Hematopoietic multipotent progenitor cell treated with erythropoietin and hydrocortisone succinate and interleukin-3 and kit ligand, for 6 days (in vitro differentiated cells): ENCODE measurements at places on chromosomes 3 and 15.

DNA sequence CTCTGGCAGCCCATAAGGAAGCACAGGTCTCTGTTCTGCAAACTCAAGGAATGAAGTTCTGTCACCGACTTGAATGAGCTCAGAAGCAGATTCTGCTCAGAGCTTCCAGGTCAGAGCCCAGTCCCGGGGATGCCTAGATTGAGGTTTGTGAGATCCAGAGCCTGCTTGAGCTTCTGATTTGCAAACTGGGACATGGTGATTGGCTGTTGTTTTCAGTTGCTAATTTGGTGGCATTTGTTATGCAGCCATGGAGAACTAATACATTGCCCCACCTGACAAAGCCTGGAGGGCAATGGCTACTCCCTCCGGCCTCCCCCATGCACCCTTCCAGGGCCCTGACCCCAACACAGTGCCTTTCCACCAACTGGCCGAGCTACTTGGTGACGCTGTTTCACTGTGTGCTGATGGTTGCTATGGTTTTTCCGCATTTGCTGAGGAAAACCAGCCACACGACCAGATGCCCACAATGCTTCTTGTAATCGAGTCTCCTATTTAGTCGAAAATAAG is 379.5 kb upstream of the ATP10A start:
- DNase-seq = no peak

DNA sequence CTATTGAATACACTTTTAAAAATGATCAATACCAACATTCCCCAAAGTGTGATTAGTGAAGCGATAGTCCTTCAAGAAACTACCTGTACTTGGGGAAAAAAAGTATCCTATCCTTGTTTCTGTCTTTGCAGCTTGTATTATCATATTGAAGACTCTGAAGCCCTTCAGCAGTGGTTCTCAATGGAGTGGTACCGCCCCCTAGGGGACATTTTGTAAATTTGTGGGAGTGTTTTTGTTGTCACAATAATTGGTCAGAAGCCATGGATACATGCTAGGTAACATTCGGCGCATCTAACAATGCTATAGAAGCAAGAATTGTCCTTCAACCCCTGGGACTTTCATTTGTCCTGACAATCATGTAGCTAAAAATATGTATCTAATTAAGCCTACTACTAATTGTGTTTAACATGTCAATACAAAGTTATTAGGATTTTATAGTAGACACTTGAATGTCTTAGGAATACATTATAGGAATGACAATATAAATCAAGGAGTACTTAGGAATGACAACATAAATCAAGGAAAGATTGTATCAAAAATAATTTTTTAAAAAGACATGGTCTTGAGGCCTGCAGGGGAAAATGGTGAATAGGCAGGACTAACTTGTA is 53.7 kb downstream of the NMD3 start:
- DNase-seq = peak; percentile 85

DNA sequence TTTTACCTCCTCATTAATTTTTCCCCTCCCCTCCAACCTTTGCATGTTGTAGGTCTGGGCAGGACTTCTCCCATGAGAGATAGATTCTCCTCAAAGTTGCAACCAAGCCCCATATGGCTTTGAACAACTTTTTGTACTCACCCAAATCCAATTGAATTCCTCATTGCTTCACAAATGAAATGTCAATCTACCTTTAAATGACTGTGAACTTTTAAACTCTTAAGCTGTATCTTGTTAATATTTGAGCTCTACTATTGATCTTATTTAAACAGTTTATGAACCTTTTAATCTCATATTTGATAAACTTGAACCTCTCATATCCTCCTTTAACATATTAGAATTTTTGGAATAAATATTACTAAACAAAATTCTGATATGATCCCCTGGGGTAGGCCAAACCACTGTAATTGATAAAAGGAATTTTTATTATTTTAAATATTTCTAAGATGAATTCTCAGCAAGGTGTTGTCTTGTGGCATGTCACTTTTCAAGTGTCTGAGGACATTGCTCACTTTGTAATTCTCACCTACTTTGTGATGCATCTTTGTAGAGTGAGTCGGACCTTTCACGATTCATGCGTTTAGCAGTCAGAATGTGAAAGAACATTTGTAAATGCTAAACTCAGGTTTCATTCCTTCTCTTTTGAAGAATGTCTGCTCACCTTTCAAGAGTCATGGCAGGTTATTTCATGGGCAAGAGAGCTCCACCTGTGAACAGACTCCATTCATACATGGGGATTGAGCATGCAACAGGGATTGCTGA is 23.4 kb upstream of the GREM1 start:
- no peak for DNase-seq

GRCh38 chr15:45521596-45522327 is 793 bp downstream of the SLC30A4 start:
- DNase-seq = peak; percentile 44

GRCh38 chr3:89867286-89867685 is 759.9 kb downstream of the EPHA3 start:
- no peak for DNase-seq

DNA sequence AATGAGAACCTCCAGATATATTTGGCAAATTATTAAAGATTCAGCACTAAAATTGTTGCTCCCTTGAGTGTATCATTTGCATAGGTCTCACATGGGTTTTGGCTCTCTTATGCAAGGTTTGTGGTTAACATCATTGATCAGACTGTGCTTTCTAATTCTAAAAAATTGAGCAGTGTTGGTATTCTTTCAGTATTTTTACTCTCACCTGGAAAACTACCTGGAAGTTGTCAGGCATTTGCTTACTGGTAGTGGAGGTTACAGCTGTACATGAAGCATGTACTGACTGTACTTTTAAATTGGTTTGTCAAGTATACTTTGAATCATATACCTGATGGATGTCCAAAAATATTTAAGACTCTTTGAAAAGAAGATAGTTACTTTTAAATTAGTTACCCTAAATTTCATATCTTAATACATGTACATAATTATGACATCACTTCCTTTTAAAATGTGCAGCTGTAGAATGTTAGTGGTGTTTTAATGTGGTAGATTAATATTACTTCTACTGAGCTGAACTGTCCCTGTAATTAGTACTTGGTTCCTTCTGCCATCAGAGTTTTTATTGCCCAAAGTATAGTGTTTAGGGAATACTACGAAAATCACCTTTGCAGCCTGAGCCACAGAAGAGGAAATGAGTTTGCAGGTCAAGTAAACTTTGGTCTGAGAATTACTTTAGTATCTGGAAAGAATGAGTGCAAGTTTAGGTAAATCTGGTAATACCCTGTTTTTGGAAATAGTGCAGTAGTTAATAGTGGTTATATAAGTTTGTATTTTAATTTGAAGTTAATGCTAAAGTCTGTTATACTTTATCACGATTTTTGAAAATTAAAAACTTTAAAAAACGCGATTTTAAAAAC is 2.8 kb downstream of the CHD2 start:
- DNase-seq = peak; percentile 62

GRCh38 chr15:25863111-25863967 is at the start of gene ATP10A:
ATP10A (minus strand) TSS chr15:25863327; CDS start chr15:25863096, 231 bp downstream.
- DNase-seq = peak; percentile 25

DNA sequence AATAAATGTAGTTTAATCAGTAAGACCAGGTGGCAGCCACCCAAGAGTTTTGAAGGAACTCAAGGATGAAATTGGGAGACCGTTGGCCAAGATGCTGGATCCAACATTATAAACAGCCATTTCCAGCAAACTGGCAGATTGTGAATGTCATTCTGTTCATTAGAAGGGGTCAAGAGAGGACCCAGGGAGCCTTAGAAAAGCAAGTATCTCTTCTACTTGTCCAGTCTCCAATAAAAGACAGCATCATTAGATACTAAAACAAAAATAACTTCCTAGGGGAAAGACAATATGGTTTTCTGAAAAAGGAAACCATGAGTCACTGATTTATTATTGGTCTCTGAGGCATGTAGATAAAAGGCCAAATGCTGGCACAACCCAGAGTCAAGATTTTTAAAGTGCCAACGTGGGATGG is 67.9 kb downstream of the GADL1 start:
- no peak for DNase-seq

GRCh38 chr3:32224016-32224516 is 14.4 kb upstream of the CMTM8 start:
- DNase-seq = no peak

DNA sequence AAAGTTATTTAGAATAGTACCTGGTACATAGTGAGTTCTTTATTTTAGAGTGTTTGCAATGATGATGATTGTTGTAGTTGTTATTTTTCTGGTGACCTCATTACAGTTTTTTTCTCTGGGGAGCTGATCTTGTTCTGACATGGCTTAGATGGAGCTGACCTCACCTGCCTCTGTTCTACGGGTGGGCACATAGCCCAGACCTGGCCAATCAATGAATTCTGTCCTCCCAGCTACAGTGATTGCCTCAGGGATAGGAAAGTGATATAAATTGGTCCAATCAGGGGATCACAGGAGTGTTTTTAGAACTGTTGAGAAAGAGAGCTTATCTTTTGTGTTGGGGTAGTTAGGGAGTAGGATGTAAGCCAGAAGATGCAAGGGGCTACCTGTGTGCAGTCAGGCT is 3.2 kb upstream of the NANOGP8 start:
- no peak for DNase-seq

DNA sequence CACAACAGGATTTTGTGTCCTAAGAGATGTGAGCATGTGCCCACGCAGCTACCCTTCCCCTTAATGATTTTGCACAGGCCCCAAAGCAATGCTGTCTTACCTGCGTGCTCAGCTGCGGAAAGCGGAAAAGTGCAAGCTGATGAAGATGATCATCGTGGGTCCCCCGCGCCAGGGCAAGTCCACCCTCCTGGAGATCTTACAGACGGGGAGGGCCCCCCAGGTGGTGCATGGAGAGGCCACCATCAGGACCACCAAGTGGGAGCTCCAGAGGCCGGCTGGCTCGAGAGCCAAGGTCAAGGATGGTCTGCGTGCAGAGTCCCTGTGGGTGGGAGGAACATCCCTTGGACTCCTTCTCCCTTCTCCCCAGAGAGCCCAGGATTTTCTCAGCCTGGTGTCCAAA is 103.1 kb downstream of the LRRK1 start:
- no peak for DNase-seq

DNA sequence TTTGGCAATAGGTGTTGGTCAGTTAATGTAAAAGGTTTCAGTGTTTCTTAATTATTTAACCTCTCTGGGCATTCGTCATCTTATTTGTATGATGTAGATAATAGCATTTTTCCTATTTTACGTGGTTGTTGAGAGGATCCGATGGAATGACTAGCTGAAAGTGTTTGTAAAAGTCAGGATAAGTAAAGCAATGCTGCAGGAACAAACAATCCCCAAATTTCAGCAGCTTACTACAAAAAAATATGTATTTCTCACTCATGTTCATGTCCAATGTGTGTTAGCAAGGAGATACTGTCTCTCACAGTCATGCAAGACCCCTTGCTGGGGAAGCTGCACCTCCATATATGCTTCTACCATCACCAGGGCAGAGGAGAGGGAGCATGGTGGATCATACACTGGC is 38.7 kb downstream of the CEMIP start:
- no peak for DNase-seq

GRCh38 chr15:62900071-62900802 is 142.3 kb upstream of the TPM1 start:
- no peak for DNase-seq

DNA sequence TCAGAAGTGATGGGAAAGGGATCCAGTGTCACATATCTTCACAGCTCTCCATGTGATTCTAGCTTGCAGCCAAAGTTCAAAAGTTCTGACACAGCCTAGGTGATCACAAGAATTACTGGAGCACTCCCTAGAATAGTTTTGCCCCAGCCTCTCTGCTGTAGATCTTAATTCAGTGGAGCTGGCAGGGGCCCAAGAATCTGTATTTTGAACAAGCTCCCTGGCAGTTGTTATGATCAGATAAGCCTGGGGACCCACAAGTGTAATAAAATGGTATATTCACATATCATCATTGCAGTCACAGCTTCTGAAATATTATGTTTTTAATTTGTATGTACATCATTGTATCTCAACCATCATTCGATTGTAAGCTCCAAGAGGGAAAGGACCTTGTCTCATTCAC is 62.3 kb downstream of the NOX5 start:
- DNase-seq = peak; percentile 73

- DNase-seq = no peak
These were observed 512.9 kb downstream of the MCTP2 start for GRCh38 chr15:94744080-94744793.

- no peak for DNase-seq
These were observed 64.2 kb downstream of the FAM43A start for GRCh38 chr3:194749631-194750490.

DNA sequence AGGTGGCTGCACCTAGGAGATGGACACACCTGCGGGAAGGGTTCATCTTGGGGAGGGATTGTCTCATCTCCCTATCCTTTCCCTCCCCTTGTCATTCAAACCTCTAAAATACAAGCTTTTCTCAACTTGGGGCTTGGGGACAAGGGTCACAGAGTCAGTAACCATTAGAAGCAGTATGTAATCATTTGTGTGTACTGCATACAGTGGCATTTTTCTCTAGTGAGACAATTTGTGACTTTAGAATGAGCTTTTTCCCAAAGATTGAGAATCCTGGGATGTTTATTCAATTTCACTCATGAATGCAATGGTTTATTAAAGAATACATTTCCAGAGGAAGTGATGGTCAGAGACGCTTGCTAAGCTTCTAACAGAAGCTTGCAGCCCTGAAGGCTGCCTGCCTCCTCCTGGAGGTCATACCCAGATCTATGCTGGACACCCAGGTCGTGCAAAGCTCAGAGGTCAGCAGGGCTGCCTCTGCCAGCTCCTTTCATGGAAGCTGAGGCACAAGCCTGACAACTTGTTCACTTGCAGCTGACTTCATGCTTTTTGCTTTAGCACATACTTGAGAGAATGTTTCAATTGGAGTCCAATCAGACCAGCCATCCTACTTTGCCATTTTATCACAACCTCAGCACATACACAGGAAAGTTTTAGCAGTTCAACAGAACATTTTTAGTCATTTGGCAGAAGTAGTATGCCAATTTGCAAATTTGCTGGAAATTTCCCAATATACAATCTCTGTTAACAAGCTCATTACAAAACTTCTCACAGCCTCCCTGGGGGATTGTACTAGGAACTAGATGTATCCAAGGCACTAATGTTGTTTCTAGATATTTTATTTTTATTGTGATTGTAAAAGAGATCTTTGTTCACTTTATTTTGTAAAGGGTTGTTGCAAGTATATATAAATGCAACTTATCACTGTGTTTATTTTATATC is 25.6 kb upstream of the ALDH1L1 start:
- DNase-seq = no peak

- DNase-seq = no peak
These were observed 5.6 kb upstream of the APPL1 start for GRCh38 chr3:57221883-57222282.

GRCh38 chr15:58247855-58248842 is 110.0 kb downstream of the AQP9 start:
- peak; percentile 80 for DNase-seq

GRCh38 chr3:171566803-171567422 is 106.7 kb upstream of the TNIK start:
- peak; percentile 80 for DNase-seq
